Right lung (tissue), 10 donors: ENCODE measurements at places on chromosomes 16 and 17. TPM values are rescaled to one million over a fixed set of nuclear protein-coding genes. Genes with fewer than 3 reads are reported as not detected.

Gene SPECC1
- 5.4 TPM for polyA plus RNA-seq

Gene HSD17B1
- 5.8 TPM for polyA plus RNA-seq

Gene ACSM2B
- 1.0 TPM for polyA plus RNA-seq

Gene KRT222
- 0.36 TPM for polyA plus RNA-seq

- no peak for DNase-seq
Measured at GRCh38 chr17:4249452-4250029, 14.2 kb downstream of the ANKFY1 start.

- DNase-seq, result peak; percentile 67
Measured at GRCh38 chr17:36463916-36464764, 22.3 kb upstream of the ZNHIT3 start.

DNA sequence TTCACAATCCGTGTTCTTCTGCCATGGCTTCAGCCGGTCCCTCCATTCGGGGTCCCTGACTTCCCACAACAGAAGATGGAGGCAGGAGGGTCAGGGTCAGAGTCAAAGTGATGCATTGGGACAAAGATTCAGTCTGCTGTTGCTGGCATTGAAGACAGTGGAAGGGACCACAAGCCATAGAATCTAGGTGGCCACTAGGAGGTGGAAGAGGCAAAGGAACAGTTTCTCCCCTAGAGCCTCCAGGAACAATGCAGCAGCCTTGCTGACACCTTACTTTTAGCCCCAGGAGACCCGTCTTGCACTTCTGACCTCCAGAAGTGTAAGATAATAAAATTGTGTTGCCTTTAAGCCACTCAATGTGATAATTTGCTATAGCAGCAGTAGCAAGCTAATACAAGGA, 55.9 kb downstream of the MFSD11 start:
- no peak for DNase-seq

DNA sequence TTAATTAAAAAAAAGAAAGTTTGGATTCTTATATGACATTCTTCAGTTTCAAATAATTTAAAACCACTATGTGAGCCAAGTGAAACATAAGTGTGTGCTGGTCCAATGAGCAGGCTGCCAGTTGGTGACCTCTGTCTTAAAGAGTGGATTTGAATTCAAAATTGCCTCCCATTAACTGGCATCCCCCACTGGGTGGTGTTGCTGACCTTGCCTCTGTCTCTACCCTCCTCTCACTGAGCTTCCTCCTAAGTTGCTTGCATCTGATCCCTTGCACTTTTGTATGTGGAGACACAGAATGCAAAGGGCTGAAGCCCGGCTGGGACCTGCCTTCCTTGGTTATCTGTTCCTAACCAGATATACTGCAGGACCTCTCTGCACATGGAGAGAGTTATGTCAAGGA, 160.6 kb downstream of the CYLD start:
- DNase-seq, result no peak

- no peak for DNase-seq
Measured at GRCh38 chr17:54177606-54178308, 355.0 kb downstream of the KIF2B start.

GRCh38 chr16:58734459-58734787, 307 bp upstream of the GOT2 start:
- no peak for DNase-seq

DNA sequence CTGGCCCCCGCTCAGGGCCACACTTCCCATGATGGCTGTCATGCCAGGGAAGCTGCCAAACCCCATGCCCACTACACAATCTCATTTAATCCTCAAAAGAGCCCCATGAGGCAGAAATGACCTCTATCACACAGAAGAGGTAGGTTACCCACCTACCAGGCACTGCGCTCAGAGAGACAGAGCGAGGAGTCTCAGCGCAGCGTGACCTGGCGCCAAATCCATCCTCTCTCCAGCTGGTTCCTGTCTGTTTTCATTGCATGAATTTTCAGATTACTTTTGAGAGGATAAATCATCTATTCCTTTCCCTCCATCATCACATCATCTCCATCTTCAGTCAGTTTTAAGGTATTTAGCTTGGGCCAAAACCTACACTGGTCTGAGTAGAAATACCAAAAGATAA, 101.5 kb upstream of the DNAH17 start:
- DNase-seq, result no peak
